Fibroblast of the aortic adventitia (primary cell): ENCODE measurements at places on chromosomes 5 and 9. TPM values are rescaled to one million over a fixed set of nuclear protein-coding genes. Genes with fewer than 3 reads are reported as not detected.

The TCERG1 gene
- total RNA-seq, result 58.7 and 66.4 TPM in 2 replicates

The PNPLA7 gene
- 0.81 and 5.4 TPM in 2 replicates for total RNA-seq

The SPATA31A3 gene
- not detected in 2 replicates for total RNA-seq

The LCN1 gene
- not detected in 2 replicates for total RNA-seq

The GEMIN5 gene
- 18.2 and 28.1 TPM in 2 replicates for total RNA-seq

The GAPT gene
- total RNA-seq, result not detected in 2 replicates

The ANKRD31 gene
- total RNA-seq, result 0.16 and 0.18 TPM in 2 replicates

The DBH gene
- total RNA-seq, result not detected in 2 replicates
